ENCODE measurements at places on chromosomes 6 and 20.
A peak's percentile ranks its signal among the peaks of the same experiment; 100 is the strongest.

- no peak for DNase-seq
Measured at GRCh38 chr6:82330171-82330804, 33.3 kb upstream of the TPBG start.

GRCh38 chr6:36685166-36685924 is 6.8 kb downstream of the CDKN1A start:
- no peak for DNase-seq

GRCh38 chr20:51409192-51409880 is 133.2 kb downstream of the NFATC2 start:
- no peak for DNase-seq

DNA sequence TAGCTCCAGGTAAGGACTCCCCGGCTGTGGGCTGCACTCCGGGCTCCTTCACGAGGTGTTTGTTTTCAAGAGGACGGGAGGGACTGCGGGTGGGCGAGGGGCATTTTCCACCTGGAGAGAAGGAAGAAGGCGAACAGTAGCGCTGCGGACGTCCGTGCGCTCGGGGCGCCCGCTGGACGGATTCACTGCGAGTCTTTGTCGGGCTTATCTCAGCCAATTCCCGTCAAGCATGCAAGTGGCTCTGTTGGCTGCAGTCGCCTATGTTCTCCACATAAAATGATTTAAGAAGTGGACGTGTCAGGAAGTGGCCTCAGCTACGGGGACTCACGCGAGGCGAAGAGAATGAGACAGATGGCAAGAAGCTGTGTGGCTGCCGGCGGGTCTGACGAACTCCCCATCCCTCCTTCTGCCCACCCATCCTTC is 332 bp downstream of the GRIK2 start:
- no peak for DNase-seq

GRCh38 chr6:113147544-113147943 is 709.6 kb upstream of the MARCKS start:
- no peak for DNase-seq

GRCh38 chr6:3835055-3835731 is 14.0 kb upstream of the FAM50B start:
- DNase-seq, result no peak

- DNase-seq, result no peak
Measured at GRCh38 chr20:50199703-50200102, 9.1 kb downstream of the CEBPB start.

- no peak for DNase-seq
Measured at GRCh38 chr20:58331961-58332551, 22.5 kb downstream of the RAB22A start.

GRCh38 chr6:93300661-93301060 is 118.7 kb downstream of the EPHA7 start:
- DNase-seq, result no peak

DNA sequence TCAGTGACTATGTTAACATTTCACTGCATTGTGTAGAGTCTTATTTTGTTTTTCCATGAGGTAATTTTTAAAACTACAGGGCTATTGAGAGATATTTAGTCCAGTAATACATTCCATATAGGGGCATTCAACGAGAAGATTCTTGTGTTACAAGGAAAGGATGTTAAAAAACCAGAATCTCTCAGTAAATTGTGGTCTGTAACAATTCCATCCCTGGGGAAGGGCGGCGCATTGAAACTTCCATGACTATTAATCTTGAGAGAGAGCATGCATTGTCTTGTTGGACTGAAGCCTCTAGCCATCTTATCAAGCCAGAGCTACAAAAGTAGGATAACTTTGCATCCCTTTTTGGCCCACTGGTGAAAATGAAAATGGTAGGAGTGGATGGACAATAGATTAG is 119.7 kb downstream of the BCKDHB start:
- DNase-seq, result no peak

- no peak for DNase-seq
Measured at GRCh38 chr6:26555505-26556262, 17.5 kb downstream of the HMGN4 start.

DNA sequence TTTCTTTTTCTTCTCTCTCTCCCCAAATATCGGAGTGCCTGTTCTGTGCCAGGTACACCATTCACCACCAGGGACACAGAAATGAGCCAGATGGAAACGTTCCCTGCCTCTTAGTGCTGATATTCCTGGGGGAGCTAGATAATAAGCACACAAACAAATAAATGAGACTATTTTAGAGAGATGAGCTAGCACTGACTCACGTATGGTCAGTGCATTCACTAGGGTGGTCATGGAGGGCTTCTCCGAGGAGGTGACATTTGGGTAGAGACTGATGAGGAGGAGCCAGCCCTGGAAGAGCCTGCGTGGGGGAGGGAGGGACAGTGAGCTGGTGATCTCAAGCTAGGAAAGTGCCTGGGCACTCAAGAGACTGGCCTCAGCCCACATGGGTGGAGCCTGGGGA is 252.3 kb upstream of the KCNG1 start:
- no peak for DNase-seq

GRCh38 chr6:77536701-77537100 is 73.4 kb upstream of the HTR1B start:
- no peak for DNase-seq

- DNase-seq, result no peak
Measured at GRCh38 chr6:146301764-146302163, 241.9 kb upstream of the RAB32 start.

GRCh38 chr6:152680879-152681517 is 16.7 kb upstream of the MYCT1 start:
- DNase-seq, result no peak

DNA sequence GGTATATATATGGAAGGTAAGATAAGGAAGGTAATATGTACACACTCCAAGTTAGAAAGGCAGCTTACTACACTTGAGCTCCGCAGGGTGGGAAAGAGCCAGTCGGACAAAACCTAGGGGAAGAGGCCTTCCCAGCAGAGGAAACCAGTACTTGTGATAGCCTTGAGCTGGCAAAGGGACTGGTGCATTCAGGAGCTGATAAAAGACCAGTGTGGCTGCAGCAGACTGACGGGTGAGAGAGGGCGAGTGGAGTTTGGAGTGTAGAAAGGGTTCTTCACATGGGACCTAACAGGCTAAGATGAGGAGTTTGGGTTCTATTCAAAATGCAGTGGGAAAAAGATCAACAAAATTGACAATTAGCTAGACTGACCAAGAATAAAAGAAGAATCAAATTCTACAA is 49.3 kb upstream of the KIF13A start:
- DNase-seq, result no peak

GRCh38 chr6:56475736-56476457 is 166.8 kb downstream of the DST start:
- no peak for DNase-seq

DNA sequence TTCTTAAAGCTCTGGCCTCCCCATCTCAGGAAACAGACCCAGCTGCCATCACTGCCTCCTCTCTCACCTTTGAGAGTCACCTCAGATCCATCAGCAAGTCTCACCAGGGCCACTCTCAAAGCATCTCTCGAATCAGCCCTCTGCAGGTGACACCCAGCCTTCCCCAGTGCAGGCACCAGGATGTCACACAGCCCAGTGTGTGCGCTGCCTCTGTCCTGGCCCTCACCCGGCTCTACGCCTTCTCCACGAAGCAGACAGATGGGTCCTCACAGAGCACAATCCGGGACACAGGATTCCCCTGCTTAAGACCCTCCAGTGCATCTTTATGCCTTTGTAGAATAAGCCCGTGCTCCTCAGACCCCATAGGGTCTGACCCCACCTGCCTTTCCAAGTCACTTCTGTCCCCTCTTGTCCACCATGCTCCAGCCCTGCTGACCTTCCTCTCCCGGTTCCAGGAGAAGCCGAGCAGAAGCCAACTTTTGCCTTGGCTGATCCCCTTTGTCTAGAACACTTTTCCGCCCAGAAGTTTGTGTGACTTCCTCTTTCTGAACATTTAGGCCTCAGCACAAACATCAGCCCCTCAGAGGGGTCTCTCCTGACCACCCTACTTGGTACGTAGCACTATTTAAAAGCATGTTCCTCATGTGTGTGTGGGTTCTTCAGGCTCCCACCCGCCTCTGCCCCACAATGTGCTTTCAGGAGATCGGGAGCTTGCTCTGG is 60.2 kb downstream of the PSMG4 start:
- no peak for DNase-seq

DNA sequence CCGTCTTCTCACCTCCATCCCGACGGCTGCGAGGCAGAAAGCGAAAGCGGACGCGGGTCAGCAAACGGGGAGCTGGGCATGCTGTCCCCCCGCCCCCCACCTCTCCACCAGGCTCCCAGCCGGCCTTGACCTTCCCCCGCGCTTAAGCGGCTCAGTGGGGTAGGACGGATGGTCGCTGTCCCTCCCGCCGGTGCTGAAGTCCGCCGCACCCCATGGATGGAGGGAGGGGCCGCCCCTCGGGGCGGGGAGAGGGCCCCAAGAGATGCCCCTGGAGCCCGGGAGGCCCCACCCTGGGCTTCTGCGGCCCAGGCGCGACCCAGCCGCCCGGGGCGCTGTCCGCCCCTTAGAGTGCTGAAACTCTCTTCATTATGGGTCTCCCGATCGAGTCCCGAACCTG is at the start of gene KCNB1:
Gene KCNB1 (minus strand): TSS at position 48 of the 397 bp plus-strand sequence. CDS start 188 bp downstream, outside the sequence.
- peak; percentile 31 for DNase-seq

- DNase-seq, result peak; percentile 62
Measured at GRCh38 chr6:34986845-34987246, 97.8 kb downstream of the ANKS1A start.

DNA sequence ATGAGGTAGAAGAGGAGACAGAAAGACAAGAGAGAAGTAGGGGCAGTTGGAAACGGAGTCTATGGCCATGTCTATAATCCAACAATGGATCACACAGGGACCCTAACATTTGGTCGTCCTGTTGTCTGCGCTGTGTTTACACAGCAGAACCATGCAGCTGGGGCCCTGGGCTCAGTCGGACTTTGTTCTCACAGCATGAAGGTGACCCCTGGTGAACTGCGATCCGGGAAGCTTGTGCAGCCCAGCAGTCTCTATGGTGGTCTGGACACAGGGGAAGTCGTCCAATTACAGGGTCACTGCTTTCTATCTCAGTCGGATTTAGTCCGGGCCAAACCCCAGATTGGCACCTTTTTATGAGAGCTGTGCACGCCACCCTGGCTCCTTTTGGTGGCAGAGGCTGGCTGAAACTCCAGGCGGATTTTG is 153.6 kb downstream of the FOXA2 start:
- DNase-seq, result no peak

- DNase-seq, result peak; percentile 23
Measured at GRCh38 chr6:89818977-89819335, 638 bp downstream of the MDN1 start.

DNA sequence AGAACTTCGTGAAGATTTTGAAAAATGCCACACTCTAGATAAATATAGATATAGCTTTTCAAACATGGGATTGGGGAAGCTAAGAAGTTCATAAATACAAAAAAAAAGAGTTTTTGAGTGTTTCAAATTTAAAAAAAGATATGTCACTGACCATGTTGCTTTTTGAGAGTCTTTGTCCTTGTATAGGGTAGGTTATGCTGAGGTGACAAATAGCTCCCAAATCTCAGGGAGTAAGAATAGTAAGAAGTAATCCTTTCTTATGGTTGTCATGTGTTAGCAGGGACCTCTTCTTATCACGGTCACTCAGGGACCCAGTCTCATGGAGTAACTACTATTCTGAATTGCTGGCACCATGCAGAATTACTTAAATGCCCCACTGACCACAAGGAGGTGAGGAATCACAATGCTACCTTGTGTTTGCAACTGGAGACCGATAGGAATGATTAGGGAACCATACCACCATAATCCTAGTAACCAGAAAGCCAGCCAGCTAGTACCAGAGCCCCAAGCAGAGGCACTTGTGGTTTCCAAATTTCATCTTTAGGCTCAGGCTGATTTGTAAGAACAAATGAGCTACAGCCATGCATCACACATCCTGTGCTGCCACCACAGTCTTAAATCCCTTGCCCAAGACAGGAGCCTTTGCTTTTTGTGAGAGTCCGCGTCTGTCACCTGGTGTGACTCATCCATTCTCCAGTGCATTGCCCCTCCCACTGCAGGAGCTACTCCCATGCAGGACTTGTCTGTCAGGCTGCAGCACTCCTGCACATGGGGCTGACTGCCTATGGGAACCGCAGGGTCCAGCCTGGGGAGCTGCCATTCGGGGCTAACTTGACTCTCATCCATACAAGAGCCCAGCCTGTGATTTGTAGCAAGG is 42.4 kb upstream of the ADGRF4 start:
- DNase-seq, result peak; percentile 7

- DNase-seq, result no peak
Measured at GRCh38 chr6:149311766-149312165, 5.7 kb upstream of the TAB2 start.

DNA sequence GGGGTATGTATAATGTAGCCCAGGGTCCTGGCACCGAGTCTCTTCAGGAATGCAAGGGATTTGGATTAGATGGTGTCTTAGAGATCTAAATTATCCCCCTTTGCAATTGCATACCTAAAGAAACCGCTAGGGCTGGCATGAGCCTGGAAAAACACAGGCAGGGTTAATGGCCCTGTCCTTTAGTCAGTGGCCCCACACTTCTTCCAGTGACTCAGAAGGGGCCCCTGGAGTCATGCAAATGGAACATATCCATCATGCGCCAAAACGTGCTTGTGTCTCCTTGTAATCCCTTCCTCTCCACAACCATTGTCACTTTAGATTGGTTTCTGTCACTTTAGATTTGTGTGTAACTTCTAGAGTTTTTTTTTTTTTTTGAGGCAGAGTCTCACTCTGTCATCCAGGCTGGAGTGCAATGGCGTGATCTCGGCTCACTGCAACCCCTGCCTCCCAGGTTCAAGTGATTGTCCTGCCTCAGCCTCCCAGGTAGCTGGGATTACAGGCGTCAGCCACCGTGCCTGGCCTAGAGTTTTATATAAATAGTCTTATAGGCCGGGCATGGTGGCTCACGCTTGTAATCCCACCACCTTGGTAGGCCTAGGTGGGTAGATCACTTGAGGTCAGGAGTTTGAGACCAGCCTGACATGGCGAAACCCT is 8.7 kb upstream of the MYBL2 start:
- peak; percentile 66 for DNase-seq

- DNase-seq, result no peak
Measured at GRCh38 chr6:3848380-3848779, 793 bp upstream of the FAM50B start.

GRCh38 chr6:87342829-87343228 is 1.8 kb upstream of the C6orf163 start:
- DNase-seq, result no peak

DNA sequence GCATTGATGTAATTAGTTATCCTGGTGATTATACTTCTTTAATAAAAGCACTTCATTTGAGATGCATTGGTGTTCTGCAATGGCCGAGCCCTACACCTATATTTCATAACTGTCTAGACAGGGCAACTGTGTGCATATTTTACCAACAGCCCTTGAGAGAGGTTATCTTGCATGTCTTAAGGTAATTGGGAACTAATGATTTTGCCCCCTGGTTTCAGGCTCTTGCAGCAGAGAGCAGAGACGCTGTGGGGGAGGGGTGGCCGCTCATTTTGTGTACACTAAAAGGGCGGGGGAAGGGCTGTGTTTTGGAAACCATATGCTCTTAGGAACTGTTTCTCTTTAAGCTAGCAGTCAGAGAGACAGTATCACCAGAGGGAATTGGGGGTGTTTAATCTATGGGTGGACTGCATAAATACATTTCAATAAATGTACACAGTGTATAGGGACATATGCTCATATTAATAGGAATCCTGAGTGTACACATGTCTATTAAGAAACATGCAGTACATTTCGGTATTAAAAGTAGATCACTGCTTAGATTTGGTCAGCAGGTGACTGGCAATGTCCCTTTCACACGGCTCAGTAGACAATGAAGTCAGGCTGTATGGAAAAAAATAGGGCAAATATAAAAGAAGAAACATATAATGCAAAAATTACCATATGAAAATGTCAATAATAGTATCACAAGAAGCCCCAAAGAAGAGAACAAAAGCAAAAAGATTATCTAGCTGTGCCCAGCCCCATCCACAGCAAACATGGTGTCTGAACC is 402.9 kb upstream of the CITED2 start:
- DNase-seq, result no peak

- no peak for DNase-seq
Measured at GRCh38 chr6:25035512-25036435, 100.0 kb upstream of the RIPOR2 start.

Measured in stimulated activated CD4-positive, alpha-beta T cell treated with anti-CD3 and anti-CD28 coated beads, Interleukin-4, amount 100 ng/mL, for 24 hours (primary cell).